RCC 7860 (cell line): ENCODE measurements at places on chromosomes 6 and 20.

- DNase-seq = no peak
Measured at GRCh38 chr20:9215539-9215938, 146.7 kb downstream of the PLCB4 start.

GRCh38 chr20:341682-342081, 5.2 kb upstream of the NRSN2 start:
- DNase-seq = peak; percentile 91

DNA sequence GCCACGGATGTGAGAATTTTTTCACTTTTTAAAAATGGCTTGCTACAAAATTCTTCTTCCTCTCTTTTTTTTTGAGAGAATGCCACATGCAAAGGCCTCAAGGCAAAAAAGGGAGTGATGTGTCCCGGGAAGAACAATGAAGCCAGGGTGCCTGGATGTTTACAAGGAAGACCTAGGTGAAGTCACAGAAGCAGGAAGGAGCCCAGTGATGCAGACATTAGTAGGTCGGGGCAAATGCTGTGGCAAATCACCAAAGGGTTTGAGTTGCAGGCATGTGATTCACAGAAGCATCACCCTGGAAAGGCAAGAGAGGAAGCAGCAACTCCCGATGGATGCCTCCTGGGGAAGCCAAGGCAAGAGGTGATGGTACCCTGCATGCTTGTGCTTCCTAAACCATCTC, 46.8 kb downstream of the FARS2 start:
- no peak for DNase-seq

- DNase-seq = no peak
Measured at GRCh38 chr6:45493761-45494160, 116.0 kb upstream of the SUPT3H start.
